ENCODE measurements at places on chromosomes 2 and 18.

GRCh38 chr2:11771971-11772615 lies 25.7 kb downstream of the LPIN1 start:
- no peak for DNase-seq

DNA sequence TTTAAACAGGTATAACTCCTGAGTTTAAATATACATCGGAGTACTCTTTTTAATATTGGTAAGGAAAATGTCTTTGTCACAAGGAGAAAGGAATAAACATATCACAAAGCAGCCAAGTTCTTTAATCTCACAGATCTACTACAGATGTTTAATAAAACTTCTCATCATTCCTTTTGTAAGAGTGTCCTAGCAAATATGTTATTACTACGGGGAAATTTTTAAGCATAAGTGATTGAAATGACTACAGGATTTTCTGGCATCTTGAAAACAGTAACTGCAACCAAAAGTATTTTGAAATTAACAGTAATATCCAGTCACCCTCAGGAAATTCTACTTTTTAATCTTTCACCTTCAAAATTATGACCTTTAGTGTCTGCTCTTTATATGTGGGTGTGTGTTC lies 403.1 kb downstream of the IRS1 start:
- DNase-seq, result no peak

DNA sequence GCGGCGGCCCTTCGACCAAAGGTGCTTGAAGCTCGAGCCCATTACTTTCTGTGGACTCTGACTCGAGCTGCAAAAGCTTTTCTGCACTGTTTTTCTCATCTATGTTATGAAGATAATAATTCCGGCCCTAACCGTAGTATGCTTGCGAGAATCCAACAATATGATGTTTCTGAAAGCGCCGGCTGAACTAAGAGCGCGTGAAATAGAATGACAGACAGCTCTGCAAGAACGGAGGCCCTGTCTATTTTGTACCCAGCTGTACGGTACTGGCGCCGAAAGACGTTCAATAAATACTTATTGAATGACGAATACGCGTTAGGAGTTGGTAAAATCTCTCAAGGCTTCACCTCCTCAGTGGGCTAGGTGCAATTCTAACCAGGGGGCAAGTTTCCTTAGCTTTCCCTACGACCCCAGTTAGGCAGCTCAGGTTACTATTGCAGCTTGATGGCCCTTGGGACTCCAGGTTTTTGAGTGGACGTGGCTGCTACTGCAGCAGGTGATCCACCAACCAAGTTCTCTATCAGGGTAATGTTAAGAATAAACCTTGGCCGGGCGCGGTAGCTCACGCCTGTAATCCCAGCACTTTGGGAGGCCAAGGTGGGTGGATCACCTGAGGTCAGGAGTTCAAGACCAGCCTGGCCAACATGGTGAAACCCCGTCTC lies 570 bp downstream of the SCRN3 start:
- no peak for DNase-seq

DNA sequence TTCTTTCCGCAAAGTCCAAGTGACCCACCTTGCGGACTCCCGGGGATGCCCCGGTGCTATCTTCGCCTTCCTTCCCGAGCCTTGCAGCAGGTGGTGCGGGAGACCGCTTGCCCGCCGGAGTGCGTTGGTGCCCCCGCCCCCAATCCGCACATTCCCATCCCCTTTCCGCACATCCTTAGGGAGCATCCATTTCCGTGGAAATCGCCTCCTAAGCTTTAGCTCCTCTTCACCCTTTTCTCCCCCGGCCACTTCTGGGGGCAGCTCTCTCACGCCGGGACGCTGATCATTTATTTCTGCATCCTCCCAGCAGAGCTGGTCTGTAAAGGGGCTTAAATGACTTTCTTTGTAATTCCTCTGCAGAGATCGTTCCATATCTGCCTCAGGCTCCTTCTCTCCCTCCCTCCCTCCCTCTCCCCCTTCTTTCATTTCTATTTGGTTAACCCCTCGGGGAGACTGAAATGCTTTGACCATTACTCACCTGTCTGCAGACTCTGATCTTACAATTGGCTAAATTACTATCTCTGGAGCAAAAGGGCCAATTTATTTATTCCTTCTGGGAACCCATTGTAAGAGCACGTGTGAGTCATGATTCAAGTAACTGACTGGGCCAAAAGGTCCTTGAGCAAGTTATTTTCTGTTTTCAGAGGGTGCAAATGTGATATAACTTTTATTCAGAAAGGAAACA lies 1.3 kb upstream of the LYPD1 start:
- DNase-seq, result no peak

- DNase-seq, result no peak
Observed at GRCh38 chr2:852168-852567, 98.5 kb upstream of the SNTG2 start.

DNA sequence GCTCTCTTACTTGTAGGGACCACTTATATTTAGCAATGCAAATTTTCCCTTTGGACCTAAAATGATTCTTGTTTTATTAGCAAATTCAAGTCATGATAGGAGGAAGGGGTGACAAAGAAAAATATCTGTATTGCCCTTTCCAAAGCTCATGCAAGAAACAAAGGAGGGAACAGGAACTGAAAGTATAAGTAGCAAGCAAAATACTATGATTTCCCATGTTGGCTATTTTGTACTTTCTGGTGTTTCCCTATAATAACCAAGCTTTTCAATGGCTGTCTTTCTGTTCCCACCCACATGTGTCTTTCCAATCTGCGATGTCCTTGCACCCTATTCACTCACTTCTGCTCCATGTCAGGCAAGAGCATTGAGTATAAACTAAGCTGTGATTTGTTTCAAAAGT lies 279.7 kb downstream of the RNF144A start:
- no peak for DNase-seq

- no peak for DNase-seq
Observed at GRCh38 chr2:101160454-101160853, 9.3 kb upstream of the TBC1D8 start.

GRCh38 chr2:198901894-198902293 lies 555.8 kb downstream of the SATB2 start:
- no peak for DNase-seq

DNA sequence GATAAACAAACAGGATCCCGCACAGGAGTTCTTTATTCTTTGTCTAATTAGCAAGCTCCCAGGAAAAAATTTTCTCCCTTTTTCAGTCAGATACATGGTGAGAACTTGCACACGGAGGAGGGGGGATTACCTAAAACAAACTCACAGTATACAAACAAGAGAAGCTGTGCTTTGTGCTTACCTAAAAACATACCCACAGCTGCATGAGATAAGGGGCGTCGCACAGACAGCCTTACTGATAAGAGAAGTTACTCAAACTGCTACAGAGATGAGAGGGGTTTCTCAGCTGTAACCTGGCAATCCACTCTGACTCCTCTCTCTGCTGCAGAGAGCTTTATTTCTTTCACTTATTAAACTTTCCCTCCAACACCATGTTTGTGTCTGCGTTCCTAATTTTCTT lies 32.9 kb upstream of the ST3GAL5 start:
- DNase-seq, result no peak

DNA sequence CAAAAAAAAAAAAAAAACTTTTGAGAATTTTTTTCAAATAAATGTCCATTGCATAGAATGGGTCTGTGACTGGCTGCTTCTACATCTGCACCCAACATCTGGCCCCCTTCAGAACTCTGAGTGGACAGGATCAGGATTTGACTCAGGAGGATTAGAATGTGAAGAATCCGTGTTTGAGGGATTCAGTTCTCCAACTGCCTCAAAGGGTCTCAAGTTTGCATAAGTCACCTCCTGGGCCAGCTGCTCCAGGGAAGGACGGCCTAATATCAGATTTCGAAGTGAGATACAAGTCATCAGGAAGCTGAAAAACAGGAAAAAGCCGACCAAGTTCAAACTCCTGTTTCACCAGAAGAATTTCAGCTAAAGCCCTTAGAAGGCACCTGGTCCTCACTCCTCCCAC lies 10.9 kb downstream of the MAT2A start:
- no peak for DNase-seq

GRCh38 chr2:73907840-73908452 lies 15.1 kb downstream of the ACTG2 start:
- DNase-seq, result peak; percentile 58

DNA sequence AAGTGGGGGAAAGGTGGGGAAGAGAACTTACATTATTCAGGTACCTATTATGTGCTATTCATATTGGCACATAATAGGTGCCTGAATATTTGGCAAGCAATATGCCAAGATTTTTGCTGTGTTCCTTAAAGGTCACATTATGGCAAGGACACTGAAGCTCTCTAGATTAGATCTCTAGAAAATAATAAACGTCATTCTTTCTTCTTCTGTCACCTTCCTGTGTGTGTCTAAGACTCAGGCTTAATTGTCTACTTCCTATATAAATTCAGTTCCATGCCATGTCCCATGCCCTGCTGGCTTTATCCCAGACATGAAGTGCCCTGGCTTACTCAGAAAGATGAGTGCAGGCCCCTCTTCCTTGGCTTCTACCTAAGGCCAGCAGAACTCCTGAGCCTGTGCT lies 191.1 kb upstream of the CTAGE1 start:
- no peak for DNase-seq

DNA sequence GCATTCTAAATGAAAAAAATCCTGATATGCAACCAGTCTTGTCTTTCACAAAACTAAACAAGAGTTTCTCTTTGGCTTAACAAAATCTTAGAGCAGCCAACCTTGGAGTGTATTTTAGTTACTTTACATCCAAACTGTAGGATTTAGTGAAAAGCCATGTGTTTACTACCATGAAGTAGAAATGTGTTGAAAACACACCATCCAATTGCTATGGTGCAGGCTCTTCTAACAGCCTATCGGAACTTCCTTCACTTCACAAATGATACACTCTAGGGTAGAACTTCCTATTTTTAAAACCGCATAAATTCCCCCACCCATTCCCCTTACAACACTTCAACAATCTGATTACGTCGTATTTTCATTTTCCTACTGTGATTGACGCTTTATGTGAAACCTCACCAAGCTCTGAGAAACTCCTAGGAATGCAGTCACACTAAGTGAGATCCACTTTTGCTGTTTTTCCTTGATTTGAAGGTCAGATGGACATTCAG lies 74.4 kb upstream of the MAP4K4 start:
- no peak for DNase-seq

DNA sequence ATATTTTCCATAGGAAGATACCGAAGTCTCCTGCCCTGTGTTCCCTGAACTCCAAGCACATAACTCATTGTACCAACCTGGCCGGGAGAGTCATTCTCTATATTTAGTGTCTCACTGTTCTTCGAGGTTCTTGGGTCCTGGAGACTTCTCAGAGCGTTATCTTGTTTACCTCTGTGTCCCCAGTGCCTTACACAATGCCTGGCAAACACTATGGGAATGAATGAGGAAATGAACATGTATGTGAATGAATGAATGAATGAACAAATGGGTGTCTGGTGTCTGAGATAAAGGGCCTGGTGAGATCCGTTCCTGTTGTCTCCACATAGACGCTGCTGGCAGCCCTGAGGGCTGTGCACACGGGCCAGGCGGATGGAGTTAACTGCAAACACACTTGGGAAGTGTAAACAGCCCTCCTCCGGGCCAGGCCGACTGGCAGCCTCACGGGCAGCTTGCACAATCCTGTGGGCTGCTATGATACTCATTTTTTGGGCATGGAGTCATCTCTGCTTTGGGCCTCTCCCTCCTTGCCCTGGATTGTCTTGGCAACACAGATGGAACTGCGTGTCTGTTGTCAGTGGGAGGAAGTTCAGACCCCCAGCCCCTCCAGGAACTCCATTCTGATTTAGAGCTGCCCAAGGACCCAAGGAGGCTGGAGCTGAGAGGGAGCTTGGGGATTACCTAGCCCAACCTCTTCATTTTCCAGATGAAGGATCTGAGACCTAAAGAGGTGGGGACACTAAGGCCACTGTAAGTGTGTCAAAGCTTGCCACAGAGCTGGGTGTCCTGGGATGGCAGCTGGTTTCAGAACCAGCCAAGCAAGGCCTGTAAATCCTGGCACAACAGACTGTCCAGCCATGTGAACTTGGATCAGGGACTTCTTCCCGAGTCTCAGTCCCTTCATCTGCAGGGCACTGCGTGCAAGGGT lies 124.4 kb downstream of the INHBB start:
- no peak for DNase-seq

DNA sequence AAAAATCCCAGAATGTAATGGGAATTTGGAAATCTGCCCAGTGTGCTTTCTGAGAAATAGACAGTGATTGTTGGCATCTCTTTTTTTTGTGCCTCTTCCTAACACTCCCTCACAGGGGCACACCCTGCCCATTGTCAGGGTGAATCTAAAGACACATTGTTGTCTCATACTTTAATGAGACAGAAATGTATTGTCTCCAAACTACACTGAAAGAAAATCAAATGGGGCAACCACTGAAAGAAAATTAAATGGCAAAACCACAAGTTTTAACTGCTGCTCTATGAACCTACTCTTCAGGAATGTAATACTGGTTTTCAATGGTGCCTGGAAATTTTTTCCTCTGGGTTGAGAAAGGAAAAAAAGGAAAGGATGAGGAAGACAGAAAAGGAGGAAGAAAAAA lies 43.2 kb upstream of the GLS start:
- no peak for DNase-seq

- peak; percentile 64 for DNase-seq
Observed at GRCh38 chr2:30139131-30139870, 7.5 kb upstream of the YPEL5 start.

GRCh38 chr2:125638345-125638744 lies 1017.6 kb upstream of the GYPC start:
- no peak for DNase-seq

DNA sequence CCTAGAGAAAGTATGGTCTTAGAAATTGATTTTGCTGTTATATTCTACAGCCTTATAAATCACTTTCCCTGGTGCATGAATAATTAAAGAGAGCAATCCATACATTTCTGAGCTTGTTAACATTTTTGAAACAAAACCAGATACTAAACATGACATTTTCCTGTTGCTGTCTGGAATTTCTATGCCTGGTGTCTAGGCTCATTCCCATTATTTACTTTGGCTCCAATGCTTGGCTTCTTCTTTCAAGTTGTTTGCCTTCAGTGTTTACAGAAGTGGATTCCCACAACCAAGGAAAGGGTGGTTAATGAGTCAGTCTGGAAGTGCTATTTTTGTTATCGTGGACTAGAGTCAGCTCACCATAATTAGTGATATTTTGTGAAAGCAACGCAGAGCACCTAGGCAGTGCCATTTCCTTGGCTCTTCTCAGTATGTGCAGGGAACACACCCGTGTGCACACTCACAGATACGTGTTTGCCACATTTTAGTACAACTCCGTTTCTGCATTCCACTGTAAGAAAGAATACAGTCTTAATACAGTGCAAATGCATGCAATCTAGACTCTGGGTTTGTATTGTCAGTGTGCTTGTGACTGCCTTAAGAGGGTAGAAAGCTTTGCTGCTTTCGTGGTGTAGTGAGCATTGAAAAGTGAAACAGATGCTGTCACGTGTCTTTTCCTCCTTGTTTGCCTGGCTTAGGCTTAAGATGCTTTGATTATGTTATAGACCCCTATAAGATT lies 185.0 kb upstream of the RASGRP3 start:
- DNase-seq, result no peak

GRCh38 chr2:110677080-110677479 lies 783 bp downstream of the BUB1 start:
- no peak for DNase-seq

Data from activated naive CD4-positive, alpha-beta T cell treated with anti-CD3 and anti-CD28 coated beads, Interleukin-2, amount 50 U/mL, for 16 hours (primary cell).